ENCODE measurements at places on chromosomes 11 and 22. TPM values are rescaled to one million over a fixed set of nuclear protein-coding genes. Genes with fewer than 3 reads are reported as not detected.

Gene APLNR
- 2.2 TPM for total RNA-seq

Gene RAB39A
- total RNA-seq, result not detected

Gene GAL
- total RNA-seq, result 29.7 TPM

- DNase-seq, result no peak
Measured at GRCh38 chr22:19843857-19844376, 10.8 kb downstream of the GNB1L start.

GRCh38 chr11:28090052-28090749 is 17.8 kb downstream of the KIF18A start:
- no peak for DNase-seq

- DNase-seq, result peak; percentile 77
Measured at GRCh38 chr11:112961146-112961668, at the start of gene NCAM1. NCAM1 (plus strand) TSS chr11:112961420.

- DNase-seq, result no peak
Measured at GRCh38 chr11:3825473-3826154, 15.1 kb downstream of the RHOG start.

GRCh38 chr22:38487946-38488345 is 18.2 kb downstream of the DDX17 start:
- no peak for DNase-seq

All from suprapubic skin (tissue), 4 donors.